ENCODE measurements at places on chromosomes 2 and 18.

- DNase-seq, result no peak
Measured at GRCh38 chr18:58866066-58866772, 1.5 kb downstream of the ZNF532 start.

- no peak for DNase-seq
Measured at GRCh38 chr2:64972876-64973275, 16.3 kb upstream of the SLC1A4 start.

GRCh38 chr2:159608108-159608507 is 8.2 kb downstream of the BAZ2B start:
- no peak for DNase-seq

- DNase-seq, result no peak
Measured at GRCh38 chr2:190545555-190546385, 11.2 kb upstream of the NEMP2 start.

GRCh38 chr2:236824836-236825235 is 255.2 kb downstream of the ACKR3 start:
- no peak for DNase-seq

DNA sequence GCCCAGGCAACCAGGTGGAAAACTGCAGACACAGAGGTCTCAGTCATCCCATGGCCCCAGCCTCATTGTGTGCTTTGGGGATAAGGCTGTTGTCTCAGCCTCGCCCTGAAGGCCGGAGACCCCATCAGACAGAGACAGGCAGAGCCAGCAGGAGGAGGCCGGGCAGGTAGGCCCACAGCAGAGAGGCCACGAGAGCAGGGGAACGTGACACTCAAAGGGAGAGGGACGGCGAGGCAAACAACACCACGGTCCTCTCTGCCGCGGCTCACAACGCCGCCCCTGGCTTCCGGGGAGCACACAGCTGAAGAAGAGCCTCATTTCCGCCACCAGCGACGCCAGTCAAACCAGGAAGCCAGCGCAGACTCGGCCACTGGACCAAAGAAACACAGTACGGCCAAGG is 103.3 kb downstream of the ZNF516 start:
- no peak for DNase-seq

DNA sequence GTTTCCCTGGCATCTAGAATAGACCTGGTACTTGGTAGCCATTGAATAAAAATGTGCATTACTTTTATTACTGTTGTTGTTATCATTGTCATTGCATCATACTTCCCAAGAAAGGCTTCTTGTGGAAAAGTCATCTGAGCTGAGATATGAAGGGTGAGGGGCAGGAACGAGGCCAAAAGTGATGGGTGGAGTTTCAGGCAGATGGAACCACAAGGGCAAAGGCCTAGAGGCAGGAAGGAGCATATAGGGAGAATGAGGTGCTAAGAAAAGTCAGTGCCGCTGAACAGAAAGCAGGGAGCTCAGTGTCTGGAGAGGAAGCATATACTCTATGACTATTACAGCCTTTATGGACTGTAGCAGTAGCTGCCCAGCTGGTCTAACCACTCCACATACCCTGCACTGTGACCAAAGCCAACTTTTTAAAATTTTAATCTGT is 219.3 kb downstream of the SPP2 start:
- DNase-seq, result no peak

- no peak for DNase-seq
Measured at GRCh38 chr2:80429251-80429650, 124.7 kb upstream of the LRRTM1 start.

- no peak for DNase-seq
Measured at GRCh38 chr2:201084863-201085262, 13.1 kb downstream of the NDUFB3 start.

Measured in urinary bladder (tissue), 4 donors.